Left lung (tissue), 14 donors: ENCODE measurements at places on chromosomes 6 and 20. TPM values are rescaled to one million over a fixed set of nuclear protein-coding genes. Genes with fewer than 3 reads are reported as not detected.

GRCh38 chr6:134902936-134903335 is 47.0 kb downstream of the ALDH8A1 start:
- no peak for DNase-seq

- DNase-seq = peak; percentile 75
These were observed 67.0 kb downstream of the TNFRSF21 start for GRCh38 chr6:47242483-47243386.

DNA sequence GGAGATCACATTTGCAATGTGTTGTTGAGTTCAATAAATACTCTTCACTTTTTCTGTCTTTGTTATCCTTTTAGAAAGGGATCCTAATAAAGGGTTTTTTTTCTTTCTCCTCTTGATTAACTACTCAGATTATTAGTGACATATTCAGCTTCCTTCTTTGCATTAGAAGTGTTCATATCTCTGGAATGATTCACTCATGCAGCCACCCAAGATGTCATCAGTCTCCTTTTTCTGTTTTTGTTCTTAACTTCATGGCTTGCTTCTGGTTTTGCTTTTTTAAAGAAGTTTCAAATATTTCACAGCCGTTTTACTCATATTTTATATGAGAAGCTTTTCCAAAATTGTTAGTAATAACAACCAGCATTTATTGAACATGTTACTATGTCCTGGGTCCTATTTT is 187.6 kb downstream of the TMEM242 start:
- no peak for DNase-seq

DNA sequence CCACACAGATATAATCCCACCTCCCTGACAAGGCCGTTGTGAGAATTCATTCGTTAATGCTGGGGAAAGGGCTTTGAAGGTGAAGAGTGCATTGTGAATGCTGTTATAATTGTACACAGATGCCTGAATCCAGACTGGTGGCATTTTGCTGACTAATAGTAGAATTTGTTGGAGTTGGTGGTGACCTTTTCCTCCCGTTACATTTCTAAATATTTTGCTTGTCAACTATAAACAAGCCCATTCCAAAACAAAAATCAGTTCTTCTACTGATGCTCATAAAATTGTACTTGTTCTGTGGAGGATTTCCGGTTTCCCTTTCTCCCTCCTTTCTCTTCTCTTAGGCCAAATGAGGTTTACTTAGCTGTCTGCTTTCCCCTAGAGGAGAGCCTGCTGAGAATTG is 253.1 kb upstream of the SUPT3H start:
- DNase-seq = no peak

Gene RAD21L1
- polyA plus RNA-seq = not detected

DNA sequence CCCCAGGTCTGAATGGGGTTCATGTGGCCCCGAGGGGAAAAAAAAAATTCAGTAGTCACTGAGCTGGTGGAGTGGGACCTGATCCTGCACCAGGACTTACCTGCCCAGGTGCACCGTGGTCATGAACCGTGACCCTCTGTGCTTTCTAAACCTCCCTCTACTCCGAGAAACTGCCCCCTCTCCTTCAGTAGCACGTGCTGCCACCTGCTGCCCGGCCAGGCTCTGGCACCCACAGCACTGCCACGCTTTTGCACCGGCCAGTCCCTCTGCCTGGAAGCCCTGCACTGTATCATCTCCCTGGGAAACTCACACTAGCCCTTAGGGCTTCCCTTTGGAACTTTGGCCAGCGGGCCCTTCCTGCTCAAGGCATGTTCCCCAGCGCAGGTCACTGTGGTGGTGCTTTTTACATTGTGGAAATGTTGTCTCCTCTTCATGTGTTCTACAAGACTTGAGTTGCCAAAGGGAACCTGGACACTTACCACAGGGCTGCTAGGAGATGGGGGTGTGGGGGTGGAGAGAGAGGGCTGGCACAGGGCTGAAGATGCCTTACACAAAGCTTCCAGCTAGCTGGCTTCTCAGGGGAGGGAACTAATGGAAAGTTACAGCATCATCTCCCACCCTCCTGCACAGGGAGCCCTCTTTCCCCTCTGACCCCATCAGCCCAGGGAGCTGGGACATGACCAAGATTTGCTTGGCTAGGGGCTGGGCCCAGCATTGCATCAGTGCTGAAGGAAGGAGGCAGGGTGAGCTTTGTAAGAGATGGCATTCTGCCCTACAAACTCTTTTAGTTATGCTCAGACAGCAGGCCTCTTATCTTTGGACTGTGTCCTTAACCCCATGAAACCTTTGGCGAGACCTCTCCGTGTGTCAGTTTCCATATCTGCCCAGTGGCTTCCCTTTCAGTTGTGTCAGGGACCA is 2.5 kb upstream of the PTPRT start:
- DNase-seq = no peak

- no peak for DNase-seq
These were observed 289.9 kb downstream of the BTBD9 start for GRCh38 chr6:38349795-38350194.

GRCh38 chr6:124792386-124792785 is 169.9 kb upstream of the RNF217 start:
- DNase-seq = no peak

GRCh38 chr6:125866433-125866832 is 75.7 kb downstream of the NCOA7 start:
- no peak for DNase-seq

Gene C6orf15
- polyA plus RNA-seq = not detected

Gene GPLD1
- polyA plus RNA-seq = 3.6 TPM

Gene SLC22A7
- polyA plus RNA-seq = 0.28 TPM

DNA sequence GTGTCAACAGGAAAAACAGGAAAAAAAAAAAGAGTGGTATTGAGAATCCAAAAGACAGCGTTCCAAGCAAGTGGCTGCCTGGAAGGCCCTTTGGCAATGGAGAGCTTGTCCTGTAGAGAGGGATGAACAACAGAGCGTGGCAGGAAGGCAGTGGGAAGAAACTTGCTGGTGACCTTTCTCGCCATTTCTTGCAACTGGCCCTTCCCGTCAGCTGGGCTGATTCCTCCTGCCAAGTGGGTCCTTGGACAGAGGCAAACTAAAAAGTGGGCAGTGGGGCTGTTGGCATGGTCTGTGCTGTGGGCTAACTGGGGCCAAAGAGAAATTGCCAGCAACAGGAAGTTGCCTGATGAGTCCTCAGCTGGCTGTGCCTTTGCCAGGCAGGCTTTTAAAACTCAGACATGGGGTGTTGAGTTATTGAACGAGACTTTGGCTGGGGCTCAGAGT is 43.9 kb upstream of the CLDN20 start:
- no peak for DNase-seq

Gene SMLR1
- 0.21 TPM for polyA plus RNA-seq

Gene VARS1
- polyA plus RNA-seq = 61.7 TPM

GRCh38 chr6:121584586-121585369 is 149.3 kb downstream of the GJA1 start:
- DNase-seq = no peak

GRCh38 chr20:53284696-53285095 is 308.9 kb downstream of the ZNF217 start:
- no peak for DNase-seq

GRCh38 chr20:57428324-57429158 is 37.3 kb downstream of the RBM38 start:
- DNase-seq = peak; percentile 62

- DNase-seq = no peak
These were observed 370.3 kb downstream of the RFPL4B start for GRCh38 chr6:112717401-112717800.

Gene C6orf163
- 6.0 TPM for polyA plus RNA-seq

DNA sequence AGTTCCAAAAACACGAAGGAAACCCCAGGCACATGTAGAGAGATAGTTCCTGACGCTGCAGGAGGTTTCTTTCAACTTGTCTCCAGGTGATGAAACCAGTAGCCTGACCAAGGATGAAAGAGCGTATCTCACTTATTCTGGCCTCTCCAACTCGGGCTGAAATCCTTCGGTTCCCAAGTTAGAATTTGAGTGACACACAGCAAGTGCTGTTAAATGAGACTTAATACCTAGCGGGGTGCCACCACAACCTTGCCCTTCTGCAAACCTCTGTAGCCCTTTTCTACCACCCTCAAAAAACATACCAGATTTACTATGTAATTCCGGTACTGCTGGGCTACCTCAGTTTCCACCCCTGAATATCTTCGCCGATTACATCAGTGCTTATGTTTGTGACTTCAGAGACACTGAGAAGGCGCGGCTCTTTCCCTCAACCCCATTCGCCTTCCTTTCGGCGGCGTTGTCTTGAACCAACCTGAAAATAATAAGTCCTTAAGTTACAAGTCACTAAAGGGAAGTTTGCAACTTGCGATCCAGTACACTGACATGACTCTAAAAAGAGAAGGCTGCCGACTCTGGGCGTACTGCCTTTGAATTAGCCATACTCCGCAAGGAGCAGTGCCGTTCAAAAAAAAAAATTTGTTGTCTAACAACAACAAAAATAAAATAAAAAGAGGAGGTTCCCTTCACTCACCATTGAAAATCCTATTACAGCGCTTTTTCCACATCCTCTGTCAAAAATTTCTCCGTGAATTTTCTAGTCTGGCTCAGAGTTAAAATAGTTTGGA is 194.9 kb upstream of the ZNF184 start:
- no peak for DNase-seq

- DNase-seq = peak; percentile 47
These were observed 114.9 kb downstream of the FOXC1 start for GRCh38 chr6:1724616-1725015.

GRCh38 chr6:39929733-39930461 is 4.4 kb downstream of the MOCS1 start:
- DNase-seq = no peak

GRCh38 chr6:25248123-25248522 is 31.1 kb upstream of the CARMIL1 start:
- DNase-seq = no peak

DNA sequence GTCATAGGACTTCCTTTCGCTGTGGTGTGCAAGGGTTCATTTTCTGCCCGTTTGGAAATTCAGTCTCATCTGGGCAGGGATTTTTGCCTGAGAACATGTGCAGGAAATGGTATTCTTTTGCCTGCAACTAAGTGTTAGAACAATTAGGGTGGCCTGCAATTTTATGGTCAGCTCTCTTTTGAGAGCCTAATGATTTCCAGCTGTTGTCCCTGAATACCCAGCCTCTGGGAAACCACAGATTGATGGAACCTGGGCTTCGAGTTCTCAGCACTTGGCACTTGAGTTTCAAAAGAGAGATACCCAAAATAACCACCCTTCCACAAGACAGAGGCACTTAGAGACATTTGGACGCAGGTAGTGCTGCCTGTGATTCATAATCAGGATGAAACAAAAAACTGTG is 217.2 kb upstream of the FOXA2 start:
- DNase-seq = no peak

DNA sequence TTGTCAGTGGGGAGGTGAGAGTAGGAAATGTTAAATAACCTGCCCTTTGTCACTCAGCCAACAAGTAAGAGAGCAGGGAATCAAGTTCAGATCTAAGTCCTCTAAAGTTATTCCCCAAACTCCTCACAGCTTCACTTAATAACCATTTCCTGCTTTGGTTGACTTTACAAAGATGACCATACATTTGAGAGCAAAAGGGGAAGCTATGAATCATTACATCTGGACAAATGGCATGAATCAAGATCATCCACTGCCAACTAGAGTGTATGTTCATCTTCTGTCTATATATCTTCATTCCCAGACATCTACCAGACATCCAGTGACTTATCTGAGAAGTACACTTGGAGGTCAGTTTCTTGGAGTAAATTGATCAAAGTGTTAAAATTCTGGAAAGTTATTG is 15.1 kb upstream of the HIVEP2 start:
- no peak for DNase-seq

- DNase-seq = no peak
These were observed 6.7 kb downstream of the MYO6 start for GRCh38 chr6:75755704-75756103.

Gene KCNG1
- polyA plus RNA-seq = 0.34 TPM

DNA sequence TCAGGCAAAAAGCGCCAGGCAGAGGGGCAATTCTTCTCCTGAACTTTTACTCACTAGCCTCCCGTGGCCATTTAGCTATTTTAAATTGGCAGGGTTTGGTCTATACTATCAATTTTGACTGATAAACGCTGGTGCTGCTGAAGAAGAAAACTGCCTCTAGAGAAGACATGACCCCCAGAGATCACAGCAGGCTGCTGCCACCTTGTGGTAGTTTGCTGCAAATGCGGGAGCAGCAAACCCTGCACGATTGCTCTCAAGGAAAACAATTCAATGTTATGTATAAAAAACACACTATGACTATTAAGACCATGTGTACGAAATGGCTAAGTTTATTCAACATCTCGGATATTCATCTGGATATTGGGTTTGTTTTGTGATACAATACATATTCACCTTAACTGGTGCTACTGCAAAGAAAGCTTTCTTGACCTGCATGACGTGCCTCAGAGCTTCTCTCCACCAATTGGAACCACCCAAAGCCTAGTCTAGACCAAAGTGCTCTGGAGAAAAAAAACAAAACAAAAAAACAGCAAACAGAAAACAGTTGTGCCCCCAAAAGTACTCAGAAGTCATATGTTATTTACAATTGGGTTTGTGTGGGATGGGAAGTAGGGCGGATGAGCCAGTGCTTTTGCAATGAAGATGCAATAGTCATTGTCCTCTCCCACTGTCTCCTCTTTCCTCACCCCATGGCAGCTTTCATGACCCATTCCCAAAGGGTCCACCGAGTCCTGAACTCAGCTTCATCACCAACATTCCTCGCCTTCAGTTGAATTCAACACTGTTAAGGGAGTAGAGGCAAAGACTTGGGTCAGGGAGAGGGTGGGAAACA is 19.6 kb upstream of the IL17F start:
- peak; percentile 77 for DNase-seq

DNA sequence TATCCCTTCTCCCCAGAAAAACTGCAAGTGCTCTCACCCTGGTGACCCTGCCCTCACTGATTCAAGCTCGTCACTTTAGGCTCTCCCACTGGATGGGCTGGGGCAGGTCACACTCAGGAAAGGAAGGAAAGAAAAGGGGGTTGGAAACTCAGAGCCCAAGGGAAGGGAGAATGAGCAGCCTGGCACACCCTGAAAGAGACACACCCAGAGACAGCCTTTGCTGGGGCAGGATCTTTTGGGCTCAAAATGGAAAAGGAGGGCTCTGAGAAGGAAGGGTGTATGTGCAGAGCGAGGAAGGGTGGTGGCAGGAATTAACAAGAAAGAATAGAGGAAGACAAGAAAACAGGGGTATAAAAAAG is 2.5 kb downstream of the PPP1R18 start:
- DNase-seq = no peak

Gene BTN3A1
- 81.5 TPM for polyA plus RNA-seq

- DNase-seq = no peak
These were observed 565.1 kb upstream of the FLRT3 start for GRCh38 chr20:14902432-14903089.

Gene FAM184A
- 86.2 TPM for polyA plus RNA-seq

GRCh38 chr6:40383348-40384115 is 203.6 kb downstream of the LRFN2 start:
- no peak for DNase-seq
